Fibroblast of villous mesenchyme (primary cell): ENCODE measurements at places on chromosomes 11 and 22.

GRCh38 chr22:22048981-22049531 is 66.5 kb upstream of the TOP3B start:
- no peak for DNase-seq

- DNase-seq = no peak
These were observed 20.3 kb upstream of the PARVA start for GRCh38 chr11:12356944-12357655.

GRCh38 chr11:125373426-125374391 is 122.4 kb downstream of the FEZ1 start:
- DNase-seq = peak; percentile 44

GRCh38 chr11:45294499-45294898 is 8.4 kb upstream of the SYT13 start:
- no peak for DNase-seq

GRCh38 chr11:62555464-62556107 is 9.0 kb upstream of the AHNAK start:
- no peak for DNase-seq

DNA sequence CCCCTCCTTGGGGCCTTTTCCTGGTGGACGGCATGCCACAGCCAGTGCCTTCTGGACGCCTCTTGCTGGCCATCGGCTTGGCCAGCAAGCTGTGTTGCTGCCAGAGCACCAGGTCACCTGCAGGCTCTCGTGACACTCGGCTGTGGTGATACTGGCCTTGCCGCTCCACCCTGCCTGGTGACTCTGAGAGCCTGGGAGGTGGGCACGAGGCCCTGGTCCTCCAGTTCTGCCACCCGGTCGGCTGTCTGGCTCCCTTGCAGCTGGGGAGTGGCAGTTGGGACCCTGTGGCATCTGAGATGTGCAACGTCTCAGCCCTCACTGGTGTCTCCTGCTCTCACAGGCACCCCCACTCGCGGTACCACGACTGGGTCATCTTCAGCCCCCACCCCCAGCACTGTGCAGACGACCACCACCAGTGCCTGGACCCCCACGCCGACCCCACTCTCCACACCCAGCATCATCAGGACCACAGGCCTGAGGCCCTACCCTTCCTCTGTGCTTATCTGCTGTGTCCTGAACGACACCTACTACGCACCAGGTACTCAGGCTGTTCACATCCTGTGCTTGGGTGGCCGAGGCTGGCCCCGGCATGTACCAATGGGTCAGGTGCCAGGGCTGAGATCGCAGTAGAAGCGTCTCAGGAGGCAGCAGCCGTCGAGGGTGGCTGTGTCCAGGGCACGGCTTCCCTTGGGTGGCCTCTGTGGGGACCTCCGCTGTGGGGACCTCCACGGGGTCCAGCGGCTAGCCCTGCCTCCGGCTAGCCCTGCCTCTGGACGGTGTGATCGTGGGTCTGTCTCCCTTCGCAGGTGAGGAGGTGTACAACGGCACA is 26.0 kb downstream of the MUC2 start:
- no peak for DNase-seq

DNA sequence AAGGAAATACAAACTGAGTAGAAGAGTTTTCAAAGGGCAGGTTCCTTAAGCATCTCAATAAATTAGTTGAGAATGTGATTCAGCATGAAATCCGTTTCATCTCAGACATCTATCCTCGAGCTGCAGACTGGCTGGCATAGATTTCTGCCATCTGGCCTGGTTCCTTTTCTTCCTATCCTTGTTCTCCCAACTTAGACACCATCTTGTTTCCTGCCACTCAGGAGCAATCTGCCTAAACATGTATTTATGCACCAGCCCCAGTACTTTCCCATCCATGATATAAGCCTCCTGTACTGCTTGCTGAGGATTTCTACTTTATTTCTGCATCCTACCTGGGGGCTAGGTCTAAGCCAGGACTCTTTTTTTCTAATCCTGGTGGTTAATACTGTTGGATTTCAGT is 359.1 kb upstream of the C11orf87 start:
- DNase-seq = no peak

GRCh38 chr11:67776852-67777520 is 102.6 kb upstream of the ALDH3B2 start:
- peak; percentile 7 for DNase-seq

DNA sequence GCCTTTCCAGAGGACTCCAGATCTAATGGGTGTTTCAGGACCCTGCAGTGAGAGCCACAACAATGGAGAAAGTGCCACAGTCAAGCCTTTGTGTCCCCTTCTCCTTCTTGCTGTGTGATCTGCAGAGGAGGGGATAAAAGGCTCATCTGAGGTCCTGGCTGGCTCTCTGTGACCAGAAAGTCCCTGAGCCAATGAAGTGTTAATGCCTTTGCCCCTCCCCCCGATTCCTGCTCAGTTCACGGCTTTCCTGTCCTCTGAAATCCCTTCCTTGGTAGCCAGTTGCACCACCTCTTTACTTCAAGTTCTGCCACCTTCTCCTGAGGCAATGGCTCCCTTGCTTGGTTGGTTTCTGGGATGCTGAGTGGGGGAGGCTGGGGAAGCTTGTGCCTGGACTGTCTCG is 47.6 kb downstream of the FLI1 start:
- no peak for DNase-seq

GRCh38 chr22:47090591-47091245 is 328.3 kb downstream of the TBC1D22A start:
- peak; percentile 68 for DNase-seq

DNA sequence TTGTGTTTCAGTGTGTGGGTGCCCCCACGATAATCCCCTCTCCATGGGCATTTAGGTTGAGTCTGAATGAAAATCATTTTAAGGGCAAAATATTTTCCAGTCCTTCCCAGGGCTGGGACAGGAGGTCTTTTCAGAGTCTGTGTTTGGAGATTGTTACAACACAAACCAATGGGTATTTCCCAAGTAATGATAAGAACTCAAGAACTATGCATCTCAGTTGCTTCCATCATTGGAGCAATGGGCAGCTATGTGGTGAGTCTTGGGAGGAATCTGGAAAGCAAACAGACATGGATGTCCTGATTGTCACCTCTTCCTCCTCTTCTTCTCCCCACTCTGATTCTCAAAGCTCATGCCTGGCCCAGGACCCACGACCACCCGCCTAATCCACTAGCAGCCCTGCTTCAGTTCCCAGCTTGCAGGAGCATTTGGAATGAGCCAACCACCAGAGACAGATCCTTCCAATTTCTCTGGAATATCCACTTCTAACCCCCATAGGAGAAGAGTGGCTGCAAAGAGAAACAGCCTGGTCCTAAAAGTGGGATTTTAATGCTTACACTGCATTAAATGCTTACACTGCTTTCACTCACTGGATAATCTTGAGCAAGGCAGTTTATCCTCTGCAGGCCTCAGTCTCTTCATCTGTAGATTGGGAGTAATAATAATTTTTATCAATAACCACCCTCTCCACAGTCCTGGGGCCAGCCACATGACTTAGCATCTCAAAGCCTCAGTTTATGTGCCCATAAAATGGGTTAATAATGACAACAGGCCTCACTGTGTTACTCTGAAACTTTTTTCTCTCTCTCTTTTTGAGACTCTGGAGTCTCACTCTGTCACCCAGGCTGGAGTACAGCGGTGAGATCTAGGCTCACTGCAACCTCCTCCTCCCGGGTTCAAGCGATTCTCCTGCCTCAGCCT is 404.3 kb downstream of the MN1 start:
- peak; percentile 13 for DNase-seq

GRCh38 chr22:26889802-26890201 is 232.4 kb downstream of the MIAT start:
- DNase-seq = peak; percentile 20

GRCh38 chr11:124834526-124835180 is 30.6 kb upstream of the ROBO3 start:
- no peak for DNase-seq

DNA sequence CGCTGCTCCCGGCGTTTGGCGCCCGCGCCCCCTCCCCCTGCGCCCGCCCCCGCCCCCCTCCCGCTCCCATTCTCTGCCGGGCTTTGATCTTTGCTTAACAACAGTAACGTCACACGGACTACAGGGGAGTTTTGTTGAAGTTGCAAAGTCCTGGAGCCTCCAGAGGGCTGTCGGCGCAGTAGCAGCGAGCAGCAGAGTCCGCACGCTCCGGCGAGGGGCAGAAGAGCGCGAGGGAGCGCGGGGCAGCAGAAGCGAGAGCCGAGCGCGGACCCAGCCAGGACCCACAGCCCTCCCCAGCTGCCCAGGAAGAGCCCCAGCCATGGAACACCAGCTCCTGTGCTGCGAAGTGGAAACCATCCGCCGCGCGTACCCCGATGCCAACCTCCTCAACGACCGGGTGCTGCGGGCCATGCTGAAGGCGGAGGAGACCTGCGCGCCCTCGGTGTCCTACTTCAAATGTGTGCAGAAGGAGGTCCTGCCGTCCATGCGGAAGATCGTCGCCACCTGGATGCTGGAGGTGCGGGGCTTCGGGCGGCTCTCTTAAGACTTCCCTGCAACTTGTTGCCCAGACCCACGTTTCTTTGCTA is at the start of gene CCND1:
CCND1 (plus strand) TSS at position 162 of the 587 bp plus-strand sequence; CDS start at position 320, 158 bp downstream.
- DNase-seq = peak; percentile 91

DNA sequence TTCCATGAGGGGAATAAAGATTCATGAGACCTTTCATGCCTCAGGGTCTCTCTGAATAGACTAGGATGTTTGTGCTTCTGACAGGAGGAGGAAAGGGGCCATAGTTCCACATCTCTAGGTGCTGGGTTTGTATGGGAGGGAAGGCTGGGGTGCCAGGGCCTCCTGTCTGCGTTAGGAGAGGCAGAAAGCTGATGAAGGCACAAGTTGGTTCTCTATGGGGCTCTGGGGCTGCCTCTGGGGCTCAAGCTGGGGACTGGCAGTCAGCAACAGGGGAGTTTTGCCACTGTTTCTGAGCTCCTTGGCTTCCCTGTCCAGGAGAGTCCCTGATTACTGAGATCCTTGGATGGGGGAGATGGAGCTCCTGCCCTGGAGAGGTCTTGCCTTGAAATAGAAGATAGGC is 4.1 kb downstream of the KCNE3 start:
- no peak for DNase-seq

GRCh38 chr11:44758983-44759382 is 32.2 kb downstream of the TSPAN18 start:
- DNase-seq = no peak

DNA sequence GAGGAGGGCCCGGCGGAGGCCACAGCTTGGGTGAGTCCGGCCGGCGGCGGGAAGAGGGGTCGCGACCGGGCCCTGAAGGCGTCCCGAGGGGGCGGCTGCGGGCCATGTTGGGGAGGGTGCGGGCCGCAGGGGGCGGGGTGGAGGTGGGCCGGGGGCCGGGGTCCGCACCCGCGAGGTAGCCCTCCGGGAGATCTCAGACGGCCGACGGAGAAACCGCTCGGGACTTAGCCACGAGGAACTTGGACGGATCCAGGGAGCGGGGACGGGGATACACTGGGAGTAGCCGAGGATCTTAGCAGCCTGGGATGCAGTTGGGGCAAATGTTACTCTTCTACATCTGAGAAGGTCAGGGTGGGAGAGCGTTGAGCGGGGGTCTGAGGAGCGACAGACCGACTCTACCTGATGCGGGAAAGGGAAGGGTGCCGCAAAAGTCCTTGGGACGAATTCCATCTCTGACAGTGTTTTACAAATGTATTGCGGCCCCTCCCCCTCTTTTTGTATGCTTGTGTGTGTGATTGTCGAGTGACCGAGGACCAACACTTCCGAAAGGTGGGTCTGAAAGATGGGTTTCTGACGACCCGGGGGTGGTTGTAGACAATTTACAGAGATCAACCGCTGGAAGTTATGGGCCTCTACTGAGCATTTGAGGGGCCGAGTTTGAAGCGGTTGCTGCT is 658 bp downstream of the STIP1 start:
- peak; percentile 28 for DNase-seq

DNA sequence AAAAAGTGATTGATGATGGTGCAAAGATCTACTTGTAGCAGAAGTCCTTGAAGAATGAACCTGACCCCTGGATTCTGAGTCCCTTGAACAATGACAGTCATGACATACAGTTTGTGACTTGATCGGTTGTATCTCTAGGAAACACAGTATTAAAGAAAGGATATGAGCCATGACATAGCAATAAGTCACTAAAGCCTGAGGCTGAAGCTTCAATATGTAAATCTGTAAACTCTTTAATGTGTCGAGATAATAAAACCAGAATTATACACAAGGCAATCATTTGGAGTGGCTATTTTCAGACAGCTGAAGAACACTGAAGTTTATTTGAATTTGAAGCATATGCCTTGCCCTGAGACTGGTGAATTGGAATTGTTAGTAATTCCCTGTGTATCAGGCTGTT is 911.5 kb upstream of the RAG2 start:
- no peak for DNase-seq

DNA sequence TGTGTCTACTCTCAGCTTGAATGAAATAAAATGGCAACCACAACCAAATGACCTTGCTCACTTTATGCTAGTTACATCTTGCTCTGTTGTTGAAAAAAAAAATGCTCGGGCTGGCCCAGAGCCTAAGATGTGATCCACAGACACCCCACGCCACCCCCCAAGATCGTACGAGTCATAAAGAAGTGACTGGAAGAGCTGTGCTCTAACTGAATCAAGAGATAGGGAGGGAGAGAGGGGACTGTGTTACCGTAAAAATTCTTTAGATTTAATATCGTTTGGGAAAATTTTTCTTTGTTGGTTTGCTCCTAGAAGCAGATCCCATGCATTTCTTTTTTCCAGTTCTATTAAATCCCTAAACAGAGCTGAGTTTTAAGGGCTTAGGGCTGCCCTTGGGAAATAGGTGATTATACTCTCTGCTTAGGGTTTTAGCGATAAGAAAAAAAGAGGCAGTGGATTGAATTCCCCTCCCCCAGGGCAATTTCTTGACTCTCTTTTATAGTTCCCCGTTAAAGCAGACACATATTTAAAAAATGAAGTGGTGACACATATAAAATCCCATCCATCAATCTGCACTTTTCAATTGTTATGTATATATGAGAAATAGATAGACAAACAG is 14.5 kb downstream of the MAML2 start:
- DNase-seq = peak; percentile 56

- DNase-seq = peak; percentile 78
These were observed 876 bp upstream of the UBE2L6 start for GRCh38 chr11:57568330-57568766.

DNA sequence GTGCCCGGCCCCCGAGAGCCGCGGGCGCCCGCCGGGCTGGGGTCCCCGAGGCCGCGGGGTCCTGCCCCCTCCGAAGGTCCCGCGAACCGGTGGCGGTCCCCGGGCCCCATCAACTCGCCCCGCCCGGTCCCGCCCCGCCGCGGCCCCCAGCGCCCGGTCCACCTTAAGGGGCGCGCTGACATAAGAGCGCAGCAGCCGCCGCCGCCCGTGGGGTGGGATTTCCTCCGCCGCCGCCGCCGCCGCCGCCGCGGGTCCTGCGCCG is at the start of gene ZDHHC8:
ZDHHC8 (plus strand) TSS at position 208 of the 262 bp plus-strand sequence. CDS start 144 bp downstream, outside the sequence.
- DNase-seq = peak; percentile 22
